ENCODE measurements at places on chromosomes 7 and 10.
A peak's percentile ranks its signal among the peaks of the same experiment; 100 is the strongest.

GRCh38 chr7:5776894-5777660 is 4.4 kb downstream of the RNF216 start:
- no peak for DNase-seq

DNA sequence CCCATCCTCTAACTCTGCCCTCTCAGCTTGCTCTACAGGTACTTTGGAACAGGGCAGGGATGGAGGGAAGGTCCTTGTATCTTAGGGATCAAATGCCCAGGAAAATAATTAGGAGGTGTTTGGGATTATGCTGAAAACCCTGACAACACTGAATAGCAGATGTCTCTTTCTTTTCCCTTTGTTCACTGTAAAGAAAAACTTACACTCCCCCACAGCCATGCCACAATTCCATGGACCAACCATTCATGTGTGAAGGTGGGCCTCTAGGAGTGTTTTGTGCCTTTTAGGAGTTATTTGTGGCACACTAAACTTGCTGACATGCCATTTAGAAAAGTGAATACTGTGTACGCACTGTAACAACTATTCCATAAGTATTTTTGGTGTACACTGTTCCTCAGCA is 108.1 kb downstream of the SNX10 start:
- DNase-seq = no peak

- no peak for DNase-seq
Measured at GRCh38 chr7:83514977-83515376, 134.0 kb downstream of the SEMA3E start.

DNA sequence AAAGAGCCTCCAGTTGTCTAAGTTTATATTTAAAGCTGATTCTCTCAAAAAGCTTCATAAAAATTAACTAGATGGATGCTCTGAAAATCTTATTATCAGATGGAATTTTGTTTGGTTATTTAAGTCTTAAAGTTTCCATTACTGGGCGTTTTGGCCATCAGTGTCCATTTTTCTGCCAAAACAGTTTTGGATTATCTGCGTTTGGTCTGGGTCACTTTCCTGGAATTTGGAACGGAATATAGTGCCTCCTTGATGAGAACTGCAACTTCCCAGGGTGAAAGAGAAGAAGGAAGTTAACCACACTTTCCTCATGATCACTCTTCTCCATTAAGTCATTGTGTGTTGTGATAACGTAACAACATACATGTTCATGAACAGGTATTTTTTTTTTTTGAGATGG is 764.9 kb upstream of the AUTS2 start:
- DNase-seq = no peak

DNA sequence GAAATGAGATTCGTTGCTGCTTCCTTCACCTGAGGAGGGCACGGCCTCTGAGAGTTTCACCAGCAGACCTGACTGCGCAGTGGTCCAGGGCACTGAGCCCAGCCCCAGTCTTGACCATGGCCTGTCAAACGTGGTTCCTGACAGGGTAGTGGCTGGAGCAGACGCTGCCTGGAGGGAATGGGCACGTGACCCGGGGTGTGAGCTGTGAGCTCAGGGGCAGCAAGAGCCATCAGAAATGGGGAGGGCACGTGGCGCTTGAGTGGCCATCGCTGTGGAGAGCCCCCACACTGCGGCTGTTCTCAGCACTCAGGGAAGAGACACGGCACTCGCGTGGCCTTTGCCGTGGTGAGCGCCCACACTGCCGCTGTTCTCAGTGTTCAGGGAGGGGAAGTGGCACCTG is 12.0 kb downstream of the FAM20C start:
- no peak for DNase-seq

- DNase-seq = no peak
Measured at GRCh38 chr7:112176693-112177415, 29.3 kb downstream of the DOCK4 start.

GRCh38 chr7:117872561-117873309 is 506 bp downstream of the CTTNBP2 start:
- peak; percentile 65 for DNase-seq

DNA sequence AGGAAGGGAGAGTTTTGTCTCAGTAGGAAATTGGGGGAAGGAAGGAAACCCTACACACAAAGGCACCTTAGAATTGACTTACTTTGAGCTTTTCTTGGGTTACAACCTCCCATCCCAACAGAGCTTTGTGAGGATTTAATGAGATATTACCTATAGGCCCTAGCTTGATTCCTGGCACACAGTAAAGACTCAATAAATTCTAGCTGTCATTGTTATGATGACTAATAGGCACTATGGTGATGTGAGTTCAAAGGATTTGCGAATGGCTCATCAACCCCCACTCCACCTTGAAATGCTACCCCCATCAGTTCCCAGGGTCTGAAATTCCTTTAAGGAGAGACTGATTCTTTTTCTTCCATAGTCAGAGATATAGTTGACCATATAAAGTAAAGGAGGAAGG is 67.9 kb upstream of the SMNDC1 start:
- DNase-seq = no peak

DNA sequence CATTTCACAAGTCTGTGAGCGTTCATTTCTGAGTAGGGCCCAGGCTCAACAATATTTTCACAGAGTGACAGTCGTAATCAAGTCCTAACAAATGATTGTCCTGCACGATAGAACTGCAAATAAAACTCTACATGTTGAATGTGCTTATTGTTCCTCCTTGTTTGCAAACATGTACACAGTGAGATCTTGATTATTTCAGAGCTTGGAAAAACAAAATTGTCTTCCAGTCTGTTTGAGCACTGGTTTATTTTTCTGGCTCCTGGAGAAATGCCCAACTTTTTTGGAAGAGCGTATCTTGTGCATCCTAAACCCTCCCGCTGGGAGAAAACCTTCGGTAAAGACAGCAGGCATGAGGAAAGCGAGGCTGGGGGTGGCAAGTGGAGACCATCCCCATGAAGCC is 91.1 kb downstream of the TEX36 start:
- no peak for DNase-seq

DNA sequence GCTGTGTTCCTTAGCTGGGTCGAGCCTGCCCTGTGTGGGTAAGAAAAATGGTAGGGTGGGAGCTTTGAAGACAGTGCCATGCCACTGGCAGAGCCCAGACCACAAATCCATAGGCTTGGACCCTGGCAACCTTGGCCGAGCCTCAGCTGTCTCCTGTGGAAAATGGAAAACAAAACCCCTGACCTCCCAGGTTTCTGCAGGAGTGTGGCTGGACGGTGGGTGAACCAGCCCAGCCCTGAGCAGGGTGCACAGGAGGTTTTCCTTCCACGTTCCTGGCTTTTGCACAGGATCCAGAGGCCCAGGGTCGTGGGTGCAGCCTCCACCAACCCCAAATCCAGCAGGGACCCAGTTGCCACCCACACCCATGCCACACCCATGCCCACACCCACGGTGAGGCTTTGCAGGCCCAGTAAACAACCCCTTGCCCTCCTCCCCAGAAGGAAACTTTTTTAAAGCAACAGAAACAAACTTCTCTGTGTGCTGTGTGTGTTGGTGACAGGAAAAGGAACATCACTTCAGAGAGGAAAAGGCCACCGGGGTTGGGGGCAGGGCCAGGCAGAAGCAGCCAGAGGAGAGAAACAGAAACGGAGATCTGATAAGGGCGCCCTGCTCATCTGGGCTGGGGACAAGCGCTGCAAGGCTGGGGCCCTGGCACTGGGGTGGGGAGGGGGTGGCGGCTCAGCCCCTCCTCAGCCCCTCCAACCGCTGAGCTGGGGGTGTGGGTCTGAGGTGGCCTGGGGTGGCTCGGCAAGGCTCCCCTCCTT is 20.7 kb upstream of the ZMIZ1 start:
- DNase-seq = no peak

- no peak for DNase-seq
Measured at GRCh38 chr7:34622182-34622581, 35.8 kb upstream of the NPSR1 start.

DNA sequence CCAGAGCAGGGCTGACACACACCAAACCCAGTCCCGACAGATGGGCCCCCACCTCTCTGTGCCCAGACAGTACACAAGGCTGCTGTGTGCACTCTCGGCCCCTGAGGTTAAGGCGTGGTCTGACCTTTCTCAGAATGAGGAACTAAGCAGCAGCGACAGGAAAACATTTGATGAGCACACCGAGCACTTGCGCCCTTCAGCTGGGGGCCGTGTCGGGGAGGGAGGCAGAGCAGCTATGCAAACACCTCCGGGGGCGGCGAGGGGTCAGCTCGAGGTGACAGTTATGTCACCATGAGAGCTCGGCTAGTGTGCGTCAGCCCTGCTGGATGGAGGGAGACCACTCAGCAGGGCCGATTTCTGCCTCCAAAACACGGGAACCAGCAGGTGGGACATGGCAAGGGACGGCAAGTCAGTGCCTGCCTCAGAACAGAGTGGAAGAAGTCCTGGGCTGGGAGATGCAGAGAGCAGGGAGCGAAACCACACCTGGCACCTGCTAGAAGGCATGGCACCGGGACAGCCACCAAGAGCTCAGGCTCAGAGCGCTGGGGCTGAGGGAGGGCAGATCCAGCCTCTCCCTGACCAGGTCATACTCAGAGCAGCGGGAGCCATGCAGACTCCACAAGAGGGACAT is 57.4 kb downstream of the CHST15 start:
- DNase-seq = no peak

DNA sequence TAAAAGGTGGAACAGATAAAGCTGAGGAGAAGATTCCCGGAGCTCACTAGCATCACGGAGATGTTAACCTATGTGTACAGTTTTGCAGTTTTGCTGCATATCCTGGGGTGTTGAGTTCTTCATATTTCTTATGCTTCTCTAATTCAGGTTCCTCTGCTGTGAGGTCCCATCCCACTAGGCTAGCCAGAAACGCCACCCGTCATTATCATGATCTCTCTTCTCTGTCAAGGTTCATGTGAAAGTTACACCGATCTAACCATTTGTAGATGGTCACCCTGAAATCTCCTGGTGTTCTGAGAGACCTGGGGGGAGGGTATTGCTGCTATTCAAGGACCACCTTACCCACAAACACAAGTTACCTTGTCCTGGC is 136.3 kb downstream of the CCDC71L start:
- no peak for DNase-seq

DNA sequence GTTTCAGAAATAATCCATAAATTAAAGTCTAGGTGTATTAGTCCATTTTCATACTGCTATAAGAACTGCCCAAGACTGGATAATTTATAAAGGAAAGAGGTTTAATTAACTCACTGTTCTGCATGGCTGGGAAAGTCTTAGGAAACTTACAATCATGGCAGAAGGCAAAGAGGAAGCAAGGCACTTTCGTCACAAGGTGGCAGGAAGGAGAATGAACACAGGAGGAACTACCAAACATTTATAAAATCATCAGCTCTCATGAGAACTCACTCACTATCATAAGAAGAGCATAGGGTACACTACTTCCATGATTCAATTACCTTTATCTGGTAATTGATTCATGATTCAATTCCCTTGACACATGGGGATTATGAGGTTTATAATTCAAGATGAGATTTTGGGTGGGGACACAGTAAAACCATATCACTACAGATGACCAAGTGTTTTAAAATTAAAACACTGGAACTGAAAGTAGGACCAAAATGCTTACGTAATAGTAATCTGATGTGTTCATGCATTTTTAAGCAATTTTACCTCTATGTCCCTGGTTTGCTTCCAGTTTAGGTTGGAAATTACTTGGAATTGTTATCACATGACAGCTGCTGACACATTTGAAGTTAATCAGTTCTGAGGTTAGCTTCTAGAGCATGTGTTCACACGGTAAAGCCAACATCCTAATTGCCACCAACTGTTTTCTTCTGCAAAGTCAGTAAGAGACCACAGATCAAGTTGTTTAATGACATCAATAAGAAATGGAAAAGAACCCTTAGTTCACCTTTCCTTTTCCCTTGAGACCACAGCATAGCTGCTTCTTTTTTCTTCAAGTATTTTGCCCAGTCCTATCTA is 48.4 kb upstream of the SEMA3C start:
- DNase-seq = no peak

- DNase-seq = no peak
Measured at GRCh38 chr10:3040069-3040468, 27.3 kb upstream of the PFKP start.

GRCh38 chr7:128361411-128362379 is at the start of gene PRRT4:
TSS of gene PRRT4 (minus strand) at chr7:128361690.
- DNase-seq = peak; percentile 75

GRCh38 chr7:51228386-51228958 is 88.1 kb downstream of the COBL start:
- DNase-seq = no peak

DNA sequence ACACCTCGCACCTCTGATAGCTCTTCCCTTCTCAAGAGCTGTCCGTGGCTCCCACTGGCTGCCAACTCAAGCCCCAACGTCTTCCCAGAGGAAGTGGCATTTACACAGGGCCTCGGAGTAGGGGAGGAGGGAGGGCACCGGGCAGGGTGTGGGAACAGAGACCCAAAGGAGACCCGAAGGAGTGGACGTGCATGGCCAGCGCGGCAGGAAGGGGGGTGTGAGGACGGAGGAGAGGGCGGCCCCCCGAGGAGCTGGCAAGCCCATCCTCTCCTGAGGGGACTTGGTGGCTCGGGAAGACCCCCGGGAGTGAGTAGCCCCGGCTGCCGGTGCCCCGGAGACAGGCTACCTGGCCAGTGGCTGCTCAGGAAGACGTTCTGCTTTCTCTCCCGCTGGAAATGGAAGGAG is 85.9 kb downstream of the FOXL3 start:
- DNase-seq = no peak

- DNase-seq = no peak
Measured at GRCh38 chr7:17746020-17746530, 194.2 kb downstream of the SNX13 start.

DNA sequence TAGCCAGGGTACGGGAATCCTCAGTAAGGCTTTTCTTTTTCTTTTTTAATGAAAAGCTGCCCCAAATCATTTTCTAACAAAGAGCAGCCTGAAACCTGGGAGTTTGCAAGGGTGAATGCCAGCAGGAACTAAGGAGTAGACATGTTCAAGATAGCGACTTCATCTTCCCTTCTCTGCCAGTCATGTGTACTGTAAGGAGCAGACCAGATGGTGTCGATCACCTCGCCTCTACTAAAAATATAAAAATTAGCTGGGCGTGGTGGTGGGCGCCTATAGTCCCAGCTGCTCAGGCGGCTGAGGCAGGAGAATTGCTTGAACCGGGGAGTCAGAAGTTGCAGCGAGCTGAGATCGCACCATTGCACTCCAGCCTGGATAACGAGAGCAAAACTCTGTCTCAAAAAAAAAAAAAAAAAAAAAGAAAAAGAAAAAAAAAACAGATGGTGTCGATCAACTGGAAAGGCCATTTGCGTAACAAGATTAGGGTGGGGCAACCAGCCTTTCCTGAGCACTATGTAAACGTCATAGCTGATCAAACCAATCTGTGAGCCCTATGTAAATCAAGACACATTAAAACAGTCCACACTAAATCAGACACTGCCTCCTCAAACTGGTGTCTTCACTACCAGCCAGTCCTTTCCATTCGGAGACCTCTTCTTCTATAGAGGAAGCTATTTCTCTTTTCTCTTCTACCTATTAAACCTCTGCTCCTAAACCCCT is 33.8 kb downstream of the NOLC1 start:
- DNase-seq = no peak
